CD14-positive monocyte (primary cell): ENCODE measurements at places on chromosomes 13 and 19. TPM values are rescaled to one million over a fixed set of nuclear protein-coding genes. Genes with fewer than 3 reads are reported as not detected.

Gene KLK4
- not detected for polyA plus RNA-seq

Gene ITM2B
- polyA plus RNA-seq, result 1,502 TPM

Gene SMAD9
- polyA plus RNA-seq, result not detected in 2 replicates

Gene GAPDHS
- polyA plus RNA-seq, result not detected

Gene KLK2
- not detected for polyA plus RNA-seq

Gene C1QTNF9B
- not detected for polyA plus RNA-seq

Gene ZNF578
- not detected for polyA plus RNA-seq

Gene FBXO27
- not detected for polyA plus RNA-seq

Gene CLIP3
- polyA plus RNA-seq, result not detected

Gene ZNF550
- polyA plus RNA-seq, result 1.0 and 2.7 TPM in 2 replicates

Gene SRRM5
- polyA plus RNA-seq, result not detected

Gene GIPC3
- not detected for polyA plus RNA-seq

Gene EDDM13
- 0.70 TPM for polyA plus RNA-seq

Gene SLC46A3
- 6.6 and 8.2 TPM in 2 replicates for polyA plus RNA-seq

Gene PDE4C
- not detected for polyA plus RNA-seq

Gene CD79A
- 1.9 and 2.9 TPM in 2 replicates for polyA plus RNA-seq

Gene NXNL1
- not detected in 2 replicates for polyA plus RNA-seq

Gene MED25
- polyA plus RNA-seq, result 52.9 TPM in 2 replicates

Gene SIGLEC12
- polyA plus RNA-seq, result 0.24 TPM

Gene TEX101
- polyA plus RNA-seq, result 0.16 TPM

Gene WDR88
- not detected in 2 replicates for polyA plus RNA-seq

Gene TPP2
- 18.0 TPM for polyA plus RNA-seq

Gene BRSK1
- not detected in 2 replicates for polyA plus RNA-seq

Gene BRD4
- 3.7 TPM for polyA plus RNA-seq
